Activated naive CD8-positive, alpha-beta T cell treated with anti-CD3 and anti-CD28 coated beads, Interleukin-2, amount 50 U/mL, for 16 hours (primary cell): ENCODE measurements at places on chromosomes 7 and 10.

- DNase-seq, result no peak
These were observed 936 bp downstream of the IGF2BP3 start for GRCh38 chr7:23469150-23469960.

GRCh38 chr7:106344861-106345260 lies 60.1 kb upstream of the NAMPT start:
- no peak for DNase-seq

- DNase-seq, result no peak
These were observed 47.7 kb downstream of the LYZL2 start for GRCh38 chr10:30581779-30582380.

- DNase-seq, result no peak
These were observed 115.9 kb upstream of the ADAM12 start for GRCh38 chr10:126504063-126504760.
